Right lung (tissue), 10 donors: ENCODE measurements at places on chromosomes 12 and 14. TPM values are rescaled to one million over a fixed set of nuclear protein-coding genes. Genes with fewer than 3 reads are reported as not detected.

DNA sequence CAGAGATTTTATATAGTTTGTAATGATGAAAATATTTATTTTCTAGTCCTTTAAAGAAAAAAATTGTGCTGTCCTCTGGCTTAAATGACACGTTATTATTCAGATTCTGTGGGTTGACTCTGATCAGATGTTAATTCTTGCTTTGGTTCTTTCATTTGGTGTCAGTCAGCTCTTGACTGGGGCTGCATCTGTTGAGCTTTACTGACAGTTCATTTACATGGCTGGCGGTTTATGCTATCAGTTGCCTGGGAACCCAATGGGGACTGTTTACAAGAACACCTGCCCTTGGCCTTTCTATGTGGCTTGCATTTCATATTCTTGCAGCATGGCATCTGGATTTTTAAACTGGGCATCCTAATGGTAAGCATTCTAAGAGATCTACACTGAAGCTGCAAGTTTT is 667.1 kb upstream of the FBXO33 start:
- DNase-seq = no peak

DNA sequence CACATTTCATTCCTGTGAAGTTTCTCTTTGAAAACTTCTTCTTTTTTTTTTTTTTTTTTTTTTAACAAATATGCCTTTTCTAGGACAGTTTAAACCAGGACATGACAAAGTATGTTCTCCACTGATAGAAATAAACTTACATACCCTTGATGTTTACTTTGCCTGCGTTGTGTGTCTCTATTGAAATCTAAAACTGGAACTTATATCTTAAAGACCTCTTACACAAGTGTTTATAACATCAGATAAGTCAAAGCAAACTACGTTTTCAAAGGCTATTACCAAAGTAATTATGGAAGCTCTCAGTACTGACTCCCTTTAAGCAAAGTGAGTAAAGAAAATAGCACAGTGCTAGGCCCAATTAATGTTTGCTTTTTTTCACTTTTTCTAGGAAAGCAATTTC is 30.6 kb upstream of the ISM2 start:
- no peak for DNase-seq

- no peak for DNase-seq
Observed at GRCh38 chr12:127127897-127128296, 1139.1 kb upstream of the TMEM132C start.

GRCh38 chr14:78440356-78440894 is 270.3 kb downstream of the NRXN3 start:
- DNase-seq = no peak

GRCh38 chr14:105315941-105316576 is 1.5 kb downstream of the PACS2 start:
- no peak for DNase-seq

- DNase-seq = no peak
Observed at GRCh38 chr14:98592611-98593170, 679.3 kb downstream of the BCL11B start.

DNA sequence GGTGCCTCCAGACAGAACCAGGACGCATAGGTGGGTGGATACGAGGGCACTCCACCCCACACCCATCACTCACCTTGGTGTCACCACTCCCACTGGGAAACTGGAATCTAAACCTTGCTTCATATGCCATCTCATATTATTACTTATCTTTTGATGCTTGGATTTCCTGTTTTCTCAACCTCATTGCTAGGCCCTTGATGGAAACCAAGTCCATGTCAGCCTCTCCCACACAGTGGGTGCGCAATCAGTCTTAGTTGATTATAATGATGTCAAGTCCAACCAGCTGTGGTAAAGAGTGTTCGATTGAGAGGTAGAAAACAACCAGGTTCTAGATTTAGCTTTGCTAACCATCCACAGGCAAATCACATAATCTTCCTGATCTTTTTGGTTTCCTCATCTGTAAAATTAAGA is 584 bp upstream of the DDHD1 start:
- no peak for DNase-seq

DNA sequence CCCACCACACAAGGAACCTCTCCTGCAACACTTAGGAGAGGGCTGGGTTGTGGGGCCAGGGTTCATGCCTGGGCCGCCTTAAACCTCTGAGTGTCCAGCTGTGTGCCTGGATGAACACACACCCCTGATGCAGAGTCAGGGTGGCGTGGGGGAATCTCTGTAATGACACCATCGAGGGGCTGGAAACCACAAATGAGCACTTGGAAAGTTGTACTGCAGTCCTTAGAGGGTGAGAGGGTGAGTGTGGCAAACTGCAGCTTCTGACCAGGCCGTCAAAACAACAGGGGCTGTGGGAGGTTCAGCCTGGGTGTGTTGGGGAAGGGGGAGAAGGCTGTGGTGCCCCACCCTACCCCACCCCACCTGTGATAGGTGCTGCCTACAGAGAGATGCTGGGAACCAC is 12.4 kb upstream of the KRT5 start:
- no peak for DNase-seq

GRCh38 chr14:101950100-101950499 is 14.3 kb upstream of the DYNC1H1 start:
- no peak for DNase-seq

DNA sequence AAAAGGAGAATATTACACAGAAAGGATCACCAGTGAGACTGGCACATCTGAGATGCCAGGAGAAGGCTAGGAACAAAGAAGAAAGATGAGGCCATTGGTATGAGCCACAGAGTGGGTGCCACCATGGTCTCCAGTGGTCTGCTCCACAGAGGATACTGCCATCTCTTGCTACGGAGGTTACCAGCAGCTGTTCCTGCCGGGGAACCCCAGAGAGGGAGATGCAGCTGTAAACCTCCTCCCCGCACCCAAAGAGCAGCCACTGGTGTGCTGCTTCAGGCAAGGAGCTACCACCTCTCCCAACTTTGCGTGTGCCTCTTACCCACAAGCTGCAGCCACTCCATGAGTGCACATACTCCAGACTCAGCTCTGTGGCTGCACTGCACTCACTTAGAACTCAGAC is 201.5 kb upstream of the RTL1 start:
- DNase-seq = no peak

DNA sequence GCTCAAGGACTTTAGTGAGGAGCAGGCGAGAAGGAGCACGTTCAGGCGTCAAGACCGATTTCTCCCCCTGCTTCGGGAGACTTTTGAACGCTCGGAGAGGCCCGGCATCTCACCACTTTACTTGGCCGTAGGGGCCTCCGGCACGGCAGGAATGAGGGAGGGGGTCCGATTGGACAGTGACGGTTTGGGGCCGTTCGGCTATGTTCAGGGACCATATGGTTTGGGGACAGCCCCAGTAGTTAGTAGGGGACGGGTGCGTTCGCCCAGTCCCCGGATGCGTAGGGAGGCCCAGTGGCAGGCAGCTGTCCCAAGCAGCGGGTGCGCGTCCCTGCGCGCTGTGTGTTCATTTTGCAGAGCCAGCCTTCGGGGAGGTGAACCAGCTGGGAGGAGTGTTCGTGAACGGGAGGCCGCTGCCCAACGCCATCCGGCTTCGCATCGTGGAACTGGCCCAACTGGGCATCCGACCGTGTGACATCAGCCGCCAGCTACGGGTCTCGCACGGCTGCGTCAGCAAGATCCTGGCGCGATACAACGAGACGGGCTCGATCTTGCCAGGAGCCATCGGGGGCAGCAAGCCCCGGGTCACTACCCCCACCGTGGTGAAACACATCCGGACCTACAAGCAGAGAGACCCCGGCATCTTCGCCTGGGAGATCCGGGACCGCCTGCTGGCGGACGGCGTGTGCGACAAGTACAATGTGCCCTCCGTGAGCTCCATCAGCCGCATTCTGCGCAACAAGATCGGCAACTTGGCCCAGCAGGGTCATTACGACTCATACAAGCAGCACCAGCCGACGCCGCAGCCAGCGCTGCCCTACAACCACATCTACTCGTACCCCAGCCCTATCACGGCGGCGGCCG is 1.1 kb downstream of the PAX9 start:
- no peak for DNase-seq

DNA sequence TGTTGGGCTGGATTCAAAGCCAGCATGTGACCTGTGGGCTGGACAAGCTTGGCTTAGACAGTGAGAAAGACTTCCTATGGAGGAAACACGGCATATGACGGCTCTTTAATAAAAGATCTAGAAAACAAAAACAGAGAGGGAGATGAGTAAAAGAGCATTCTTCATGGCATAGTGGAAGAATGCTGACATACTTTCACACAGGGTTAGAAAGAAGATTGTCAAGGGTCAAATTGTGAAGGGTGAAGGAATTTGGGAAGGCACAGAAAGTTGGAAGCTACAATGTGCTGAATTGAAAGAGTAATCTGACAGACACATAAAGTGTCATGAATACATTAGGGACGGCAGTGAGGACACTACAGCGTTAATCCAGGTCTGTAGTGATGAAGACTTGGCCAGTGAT is 63.4 kb downstream of the GALNT4 start:
- DNase-seq = no peak

DNA sequence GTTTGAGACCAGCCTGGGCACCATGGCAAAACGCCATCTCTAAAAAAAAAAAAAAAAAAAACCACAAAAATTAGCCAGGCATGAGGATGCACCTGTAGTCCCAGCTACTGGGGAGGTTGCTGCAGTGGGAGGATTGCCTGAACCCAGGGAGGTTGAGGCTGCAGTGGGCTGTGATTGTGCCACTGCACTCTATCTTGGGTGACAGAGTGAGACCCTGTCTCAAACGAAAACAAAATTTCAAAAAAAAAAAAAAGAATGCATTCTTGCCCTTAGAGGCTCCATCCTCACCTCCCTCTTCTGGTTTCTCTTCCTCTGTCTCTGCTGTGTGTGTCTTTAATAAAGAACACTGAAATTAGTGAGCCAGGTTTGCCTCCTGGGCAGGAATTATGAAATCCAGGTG is 107.8 kb downstream of the VCPKMT start:
- no peak for DNase-seq

Gene MYBPC1
- polyA plus RNA-seq = 0.49 TPM

Gene CLEC9A
- 2.0 TPM for polyA plus RNA-seq

Gene GAS2L3
- polyA plus RNA-seq = 28.7 TPM

Gene GXYLT1
- polyA plus RNA-seq = 24.2 TPM

Gene SLC25A47
- 0.12 TPM for polyA plus RNA-seq

Gene ALG10
- 10.3 TPM for polyA plus RNA-seq

Gene EMP1
- polyA plus RNA-seq = 117 TPM
